Peyer's patch (tissue), 4 donors: ENCODE measurements at places on chromosomes 5 and 9. TPM values are rescaled to one million over a fixed set of nuclear protein-coding genes. Genes with fewer than 3 reads are reported as not detected.

CCDC171 gene
- 5.5 TPM for total RNA-seq

DNA sequence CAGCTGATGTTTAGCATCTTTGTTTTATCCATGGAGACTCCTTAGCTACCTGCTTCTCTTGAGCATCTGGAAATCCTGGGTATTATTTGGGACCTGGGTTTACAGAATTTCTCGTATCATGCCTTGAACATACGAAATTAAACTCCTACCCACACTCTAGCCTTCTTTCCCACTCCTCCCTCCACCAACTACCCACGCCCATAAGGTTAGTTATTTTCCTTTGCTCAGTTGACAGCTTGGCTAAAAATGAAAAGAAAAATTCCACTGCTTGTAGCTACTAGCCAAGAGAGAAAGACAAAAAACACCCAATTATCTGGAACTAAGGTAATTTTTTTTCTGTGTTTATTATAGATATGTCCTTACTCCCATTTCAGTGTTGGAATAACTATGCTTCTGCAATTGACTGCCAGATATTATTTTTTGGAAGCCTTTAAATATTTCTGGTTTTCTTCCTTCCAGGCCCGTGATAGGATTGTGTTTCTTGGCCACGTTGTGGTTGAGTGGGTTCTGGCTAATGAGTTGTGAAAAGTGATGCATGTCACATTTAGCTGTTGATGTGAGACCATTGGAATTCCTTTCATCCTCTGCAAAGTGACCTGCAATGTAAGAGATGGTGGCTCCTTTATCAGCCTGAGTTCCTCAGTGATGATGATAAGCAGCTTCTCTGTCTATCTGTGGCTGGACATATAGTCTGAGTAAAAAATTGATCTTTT lies 308.1 kb downstream of the LRRC70 start:
- DNase-seq, result no peak

GRCh38 chr5:76223696-76224095 lies 140.5 kb downstream of the SV2C start:
- DNase-seq, result no peak

DNA sequence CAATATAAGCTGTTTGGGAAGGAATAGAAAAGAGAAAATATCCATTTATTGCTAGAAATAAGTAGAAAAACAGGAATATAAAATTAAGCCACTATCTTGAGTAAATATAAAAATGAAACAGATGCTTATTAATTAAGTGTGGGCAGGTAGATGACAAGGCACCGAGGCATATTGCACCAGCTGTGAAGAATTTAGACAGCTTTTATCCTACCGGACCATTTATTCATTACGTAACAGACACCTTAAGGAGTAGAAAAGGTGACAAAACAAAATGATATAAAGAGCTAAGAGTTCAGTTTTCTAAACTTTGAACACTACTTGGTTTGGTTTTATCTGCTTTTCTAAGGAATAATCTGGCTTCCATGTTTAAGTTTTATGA lies 404.1 kb downstream of the PTPRD start:
- DNase-seq, result no peak

DNA sequence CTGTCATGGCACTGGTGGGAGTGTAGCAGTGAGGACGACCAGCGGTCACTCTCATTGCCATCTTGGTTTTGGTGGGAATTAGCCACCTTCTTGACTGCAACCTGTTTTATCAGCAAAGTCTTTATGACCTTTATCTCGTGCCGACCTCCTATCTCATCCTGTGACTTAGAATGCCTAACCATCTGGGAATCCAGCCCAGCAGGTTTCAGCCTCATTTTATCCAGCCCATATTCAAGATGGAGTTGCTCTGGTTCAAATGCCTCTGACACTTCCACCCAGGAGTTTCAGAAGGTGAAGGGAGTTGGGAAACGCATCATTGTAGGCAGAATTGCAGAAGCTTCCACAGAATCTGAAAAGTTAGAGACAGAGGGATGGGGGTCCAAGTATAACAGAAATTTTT lies 35.4 kb downstream of the SHC3 start:
- DNase-seq, result no peak

GRCh38 chr5:58456486-58456885 lies 3.4 kb downstream of the PLK2 start:
- no peak for DNase-seq

DNA sequence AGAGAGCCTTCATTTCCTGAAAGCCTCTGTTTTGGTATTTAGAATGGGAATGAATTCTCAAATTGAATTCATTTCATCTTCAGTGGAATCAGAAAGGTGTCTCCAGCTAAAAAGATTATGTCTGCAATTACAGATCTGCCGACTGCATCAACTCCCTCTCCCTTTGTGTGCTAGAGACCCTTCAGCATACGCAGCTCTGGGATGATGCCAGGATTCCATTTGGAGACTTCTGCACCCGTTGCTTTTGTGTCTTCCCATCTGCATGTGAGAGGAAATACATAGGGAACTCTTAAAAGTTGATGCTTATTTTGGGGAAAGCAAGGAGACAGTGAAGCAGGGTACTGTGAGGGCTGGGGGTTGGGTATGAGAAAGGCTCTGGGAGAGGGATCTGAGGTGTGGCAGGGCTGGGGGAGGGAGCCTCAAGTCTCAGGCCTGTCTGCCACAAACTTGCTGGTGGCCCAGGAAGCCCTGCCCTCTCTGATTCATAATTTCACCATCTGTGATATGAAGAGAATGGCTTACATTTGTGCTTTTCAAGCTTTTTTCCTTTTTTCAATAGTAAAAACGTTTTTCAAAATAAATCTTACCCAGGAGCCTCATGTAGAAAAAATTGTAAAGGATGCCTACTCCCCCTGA lies 89.7 kb upstream of the SAP30L start:
- no peak for DNase-seq
